NCI-H460 (cell line): ENCODE measurements at places on chromosomes 11 and 22.
A peak's percentile ranks its signal among the peaks of the same experiment; 100 is the strongest.

GRCh38 chr11:27355575-27356104, 7.4 kb downstream of the CCDC34 start:
- no peak for DNase-seq

GRCh38 chr11:124541204-124541603, 2.2 kb downstream of the OR8B12 start:
- no peak for DNase-seq

- peak; percentile 84 for DNase-seq
Observed at GRCh38 chr22:41998361-41999261, at the start of gene WBP2NL. WBP2NL (plus strand) TSS chr22:41998788; CDS start chr22:41998819, 31 bp downstream.

- no peak for DNase-seq
Observed at GRCh38 chr11:26974069-26974783, 19.7 kb upstream of the FIBIN start.

DNA sequence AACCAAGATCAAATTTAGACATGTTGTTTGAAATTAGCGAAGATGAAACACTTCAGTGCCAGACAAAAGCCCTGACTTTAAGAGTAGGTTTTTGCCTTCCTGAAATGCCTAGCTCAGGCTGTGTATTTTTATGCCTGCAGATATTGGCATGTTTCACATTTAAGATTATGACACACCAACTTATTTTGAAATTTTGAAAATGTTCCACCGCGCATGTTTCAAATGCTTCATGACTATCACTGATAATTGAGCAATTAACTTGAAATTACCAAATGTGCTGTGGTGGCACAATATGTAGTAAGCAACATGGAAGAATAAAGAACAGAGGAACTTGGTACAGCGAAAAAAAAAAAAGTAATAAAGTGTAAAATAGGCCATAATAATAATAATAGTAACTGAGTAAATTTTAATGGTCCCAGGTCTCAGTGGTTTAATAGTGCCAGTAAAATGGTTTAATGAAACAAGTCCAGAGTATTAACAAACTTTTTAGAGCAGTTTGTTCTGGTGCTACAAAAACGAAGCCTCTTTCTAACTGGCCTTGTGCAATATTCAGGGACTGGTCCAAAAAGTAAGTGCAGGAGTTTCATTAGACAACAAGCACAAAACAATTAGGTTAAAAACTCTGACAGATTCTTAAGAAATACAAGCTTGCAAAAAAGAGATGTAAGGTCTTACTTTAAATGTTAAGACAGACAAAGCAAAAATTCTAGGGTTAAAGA, 112.5 kb upstream of the SOX6 start:
- DNase-seq: no peak

DNA sequence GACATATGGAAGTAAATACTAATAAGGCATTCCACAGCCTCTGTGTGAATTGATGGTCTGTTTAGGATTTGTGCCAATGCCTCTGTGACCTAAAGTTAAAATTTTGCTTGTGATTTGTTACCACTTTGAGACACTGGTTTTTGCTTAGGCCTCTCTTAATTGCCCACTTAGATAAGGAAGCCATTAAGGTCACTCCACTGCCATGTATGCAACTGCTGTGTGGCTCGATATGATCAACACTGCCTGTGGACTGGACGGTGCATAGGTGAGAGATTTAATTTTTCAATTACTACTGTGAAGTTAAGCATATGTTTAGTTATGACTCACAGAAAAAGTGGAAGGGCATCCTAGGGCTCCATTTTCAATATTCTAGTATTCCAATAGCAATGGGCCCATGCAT, 36.9 kb downstream of the CSRP3 start:
- no peak for DNase-seq

- no peak for DNase-seq
Observed at GRCh38 chr11:121907379-121907778, 208.6 kb downstream of the BLID start.

- no peak for DNase-seq
Observed at GRCh38 chr11:14380125-14380936, 21.3 kb upstream of the RRAS2 start.

- no peak for DNase-seq
Observed at GRCh38 chr11:107704451-107704850, 7.4 kb downstream of the SLN start.

- DNase-seq: no peak
Observed at GRCh38 chr22:48607901-48608662, 1219.6 kb downstream of the BRD1 start.
